NCI-H510A treated with DMSO at 0.1 percent for 48 hours (cell line): ENCODE measurements at places on chromosomes 11 and 22.

GRCh38 chr11:113505541-113506375 is 30.6 kb upstream of the DRD2 start:
- DNase-seq, result no peak

DNA sequence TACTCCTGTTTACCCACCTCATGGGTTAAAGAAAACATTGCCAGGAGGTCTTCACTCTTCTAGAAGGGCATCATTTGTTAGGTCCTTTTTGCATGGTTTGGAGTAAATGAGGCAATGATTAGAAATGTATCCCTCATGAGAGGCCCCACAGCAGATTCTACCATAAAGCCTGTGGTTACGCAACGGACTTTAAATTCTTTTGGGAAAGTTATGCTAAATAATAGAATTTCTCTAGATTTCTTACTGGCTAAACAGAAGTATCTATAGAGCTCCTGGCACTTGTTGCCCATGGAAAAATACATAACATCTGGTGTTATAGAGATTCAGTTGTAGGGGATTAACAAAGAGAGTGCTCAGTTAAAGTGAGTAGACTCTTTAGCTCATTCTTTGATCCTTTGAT is 15.1 kb upstream of the ATXN10 start:
- no peak for DNase-seq

- peak; percentile 92 for DNase-seq
Observed at GRCh38 chr11:132422722-132423121, 1052.3 kb downstream of the NTM start.

DNA sequence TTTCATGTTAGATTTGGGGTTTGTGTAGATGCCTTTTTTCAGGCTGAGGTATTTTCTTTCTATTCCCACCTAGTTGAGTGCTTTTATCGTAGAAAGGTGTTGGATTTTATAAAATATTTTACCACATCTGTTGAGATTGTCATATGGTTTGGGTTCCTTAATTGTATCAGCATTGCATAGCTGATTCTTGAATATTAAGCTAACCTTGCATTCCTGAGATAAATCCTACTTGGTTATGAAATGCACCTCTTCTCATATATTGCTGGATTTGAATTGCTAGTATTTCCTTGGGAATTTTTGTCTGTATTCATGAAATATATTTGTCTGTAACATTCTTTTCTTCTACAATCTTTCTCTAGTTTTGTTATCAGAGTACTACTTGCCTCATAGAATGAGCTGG is 10.1 kb downstream of the XKR3 start:
- no peak for DNase-seq

GRCh38 chr11:130534551-130534950 is 86.1 kb downstream of the ADAMTS15 start:
- DNase-seq, result no peak

DNA sequence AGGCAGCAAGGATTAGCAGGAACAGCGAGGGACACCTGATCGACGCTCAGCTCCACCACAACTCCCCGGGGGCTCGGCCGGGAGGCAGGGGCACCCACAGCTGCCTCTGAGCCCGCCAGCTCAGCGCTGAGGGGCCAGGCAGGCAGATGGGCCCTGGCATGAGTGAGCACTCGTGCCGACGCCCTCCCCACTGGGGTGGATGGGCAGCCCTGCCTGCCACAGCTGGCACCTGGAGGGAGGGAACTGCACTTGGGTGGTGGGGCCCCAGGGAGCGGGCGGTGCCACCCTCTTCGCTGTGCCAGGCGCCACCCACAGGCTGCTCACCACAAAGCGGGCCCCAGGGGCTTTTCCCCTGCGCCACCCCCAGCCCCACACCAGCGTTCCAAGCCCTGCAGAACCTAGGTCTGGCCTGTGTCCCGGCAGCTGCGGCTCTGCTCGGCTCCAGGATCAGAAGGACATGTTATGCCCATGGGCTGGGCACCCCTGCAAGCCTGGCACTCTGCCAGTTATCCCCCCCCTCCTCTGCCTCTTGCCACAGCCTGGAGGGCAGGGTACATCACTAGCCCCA is 28.8 kb downstream of the WNT7B start:
- DNase-seq, result no peak

DNA sequence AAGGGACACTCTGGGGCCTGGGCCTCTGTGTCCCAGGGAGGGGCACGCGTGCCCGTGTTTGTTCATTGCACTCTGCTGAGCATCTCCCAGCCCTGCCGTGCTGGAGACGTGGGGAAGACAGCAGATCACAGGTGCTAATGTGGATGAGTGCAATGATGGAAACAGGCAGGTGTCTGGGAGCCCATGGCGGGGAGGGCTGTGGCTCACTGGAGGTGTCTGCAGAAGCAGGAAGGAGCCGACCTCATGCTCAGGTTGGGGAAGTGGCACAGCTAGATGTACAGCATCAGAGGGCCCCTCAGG is 7.9 kb downstream of the TMEM258 start:
- DNase-seq, result no peak

DNA sequence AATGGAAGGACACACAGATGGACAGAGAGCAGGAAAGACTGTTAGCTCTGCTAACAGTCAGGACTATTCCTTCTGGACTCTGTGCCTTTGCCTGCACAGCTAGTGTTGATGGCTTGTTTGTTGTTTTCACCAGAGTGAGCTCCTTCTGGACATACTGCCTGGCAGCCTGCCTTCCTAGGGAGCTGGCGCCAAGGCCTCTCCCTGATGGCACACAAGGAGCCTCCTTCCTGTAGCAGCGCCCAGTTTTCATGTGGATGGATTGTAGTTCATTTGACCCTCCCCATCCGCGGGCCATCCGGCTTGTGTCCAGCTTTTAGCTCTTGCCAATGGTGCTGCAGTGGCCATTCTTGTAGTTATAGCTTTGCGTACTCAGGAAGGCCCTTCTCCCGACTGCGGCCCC is 16.6 kb upstream of the BCR start:
- DNase-seq, result no peak

DNA sequence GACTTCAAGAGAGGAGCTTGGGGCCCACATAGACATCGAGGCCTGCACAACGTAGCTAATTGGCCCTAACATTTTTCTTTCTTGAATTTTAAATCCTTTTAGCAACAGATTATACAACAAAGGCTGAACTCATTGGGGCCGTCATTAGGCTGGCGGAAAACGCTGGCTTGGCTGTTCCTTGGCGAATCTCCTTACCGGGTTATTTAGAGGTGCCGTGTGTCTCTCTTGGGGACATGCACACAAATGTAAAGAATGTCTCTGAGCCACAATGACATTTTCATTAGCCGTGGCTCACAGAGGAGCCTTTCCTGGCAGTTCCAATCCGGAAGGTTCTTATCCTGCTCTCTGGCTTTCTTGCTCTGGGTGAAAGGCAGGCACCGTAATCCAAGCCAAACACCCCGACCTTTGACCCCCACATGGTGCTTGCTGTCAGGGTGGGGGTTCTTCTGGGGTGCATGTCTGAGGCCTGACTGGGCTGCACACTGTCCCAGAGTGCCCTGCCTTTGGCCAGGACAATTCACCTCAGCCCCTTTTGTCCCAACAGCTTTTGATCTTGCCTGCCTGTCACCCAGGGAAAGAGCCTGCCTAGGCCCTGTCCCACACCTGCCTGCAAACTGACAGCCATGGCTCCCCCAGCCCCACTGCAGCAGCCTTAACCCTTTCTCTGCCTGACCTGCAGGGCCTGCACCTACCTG is 9.2 kb upstream of the FGF3 start:
- DNase-seq, result no peak

- DNase-seq, result no peak
Observed at GRCh38 chr22:44373234-44373633, 60.5 kb upstream of the SHISAL1 start.

DNA sequence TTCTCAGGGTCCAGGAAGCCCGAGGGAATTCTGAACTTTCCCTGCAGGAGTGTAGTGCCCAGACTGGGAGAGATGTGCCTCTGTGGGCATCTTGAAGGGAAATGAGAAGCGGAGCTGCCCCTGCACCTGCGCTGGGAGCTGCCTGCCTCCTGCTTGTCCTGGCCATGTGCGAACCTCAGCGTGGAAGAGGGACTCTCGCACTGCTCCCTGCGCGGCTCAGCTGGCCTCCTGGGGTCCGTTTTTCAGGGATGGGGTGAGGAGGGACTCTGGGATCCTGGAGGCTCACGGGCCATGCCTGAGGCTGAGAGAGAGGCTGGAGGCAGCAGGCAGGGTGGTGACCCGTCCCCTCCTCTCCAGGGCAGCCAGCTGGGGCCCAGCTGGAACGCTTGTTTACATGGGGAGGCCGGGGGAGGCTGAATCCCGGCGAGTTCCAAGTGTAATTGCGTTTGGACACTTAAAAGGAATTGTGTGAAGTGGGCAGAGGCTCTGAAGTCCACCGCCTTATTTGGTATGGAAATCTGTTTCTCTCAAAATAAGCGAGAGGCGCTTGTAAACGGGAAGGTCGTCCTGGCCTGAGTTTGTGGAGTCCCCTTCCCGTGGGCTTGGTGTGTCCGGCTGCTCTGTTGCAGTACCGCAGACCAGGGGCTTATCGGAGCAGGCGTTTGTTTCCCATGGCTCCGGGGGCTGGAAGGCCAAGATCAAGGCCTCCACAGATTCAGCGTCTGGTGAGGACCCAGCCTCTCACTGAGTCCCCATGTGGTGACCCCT is 1.2 kb upstream of the MRGPRF start:
- DNase-seq, result peak; percentile 34

- no peak for DNase-seq
Observed at GRCh38 chr11:36213393-36213840, 75.8 kb downstream of the COMMD9 start.

GRCh38 chr11:2273771-2274170 is 3.4 kb upstream of the ASCL2 start:
- DNase-seq, result no peak

DNA sequence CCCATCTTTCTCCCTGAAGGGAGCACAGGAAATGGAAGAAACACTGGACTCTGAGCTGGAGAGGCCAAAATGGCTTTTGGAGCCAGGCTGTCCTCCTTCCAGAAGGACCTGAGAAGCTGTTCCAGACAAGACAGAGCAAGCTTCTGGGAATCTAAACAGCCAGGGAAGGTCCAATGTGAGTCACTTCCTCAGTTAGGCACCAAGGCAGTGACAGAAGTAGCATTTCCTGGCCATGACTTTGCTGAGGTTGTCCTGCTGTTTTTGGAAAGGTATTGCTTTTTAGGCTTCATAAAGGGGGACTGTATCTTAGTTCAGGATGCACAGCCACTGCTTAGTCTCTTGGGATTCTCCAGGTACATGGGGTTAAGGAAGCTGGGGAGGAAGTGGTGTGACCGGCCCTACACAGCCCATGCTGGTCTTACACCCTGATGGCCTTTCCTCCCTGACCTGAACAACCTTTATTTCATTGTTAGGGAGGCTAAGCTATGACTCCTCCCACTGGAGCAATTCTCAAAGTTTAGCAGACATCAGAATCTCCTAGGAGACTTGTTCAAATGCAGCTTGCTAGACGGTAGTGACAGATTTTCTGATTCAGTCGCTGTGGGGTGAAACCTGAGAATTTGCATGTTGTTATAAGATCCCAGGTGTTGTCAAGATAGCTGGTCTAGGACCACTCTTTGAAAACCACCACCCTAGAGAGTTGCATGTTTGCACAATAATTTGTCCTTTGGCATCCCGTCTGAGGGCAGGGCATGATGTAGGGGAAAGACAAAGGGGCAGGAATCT is 6.8 kb upstream of the INSC start:
- no peak for DNase-seq

- DNase-seq, result no peak
Observed at GRCh38 chr11:68673991-68674390, 10.4 kb upstream of the GAL start.

DNA sequence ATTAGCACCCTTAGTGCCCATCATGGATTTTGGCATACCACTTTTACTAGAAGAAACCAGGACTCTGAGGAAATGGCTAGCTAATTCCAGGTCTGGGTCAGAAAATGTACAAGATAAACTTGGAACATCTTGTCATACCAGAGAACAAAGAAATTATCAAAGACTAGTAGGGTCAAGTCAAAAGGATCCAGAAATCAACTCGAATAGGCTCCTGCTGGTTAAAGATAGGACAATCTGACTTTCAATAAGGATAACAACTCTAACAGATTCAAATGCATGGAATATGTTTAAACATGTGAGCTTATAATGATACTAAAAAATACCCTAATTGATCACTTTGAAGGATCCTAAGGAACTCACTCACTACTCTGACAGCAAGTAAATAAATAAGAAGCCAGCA is 18.9 kb downstream of the GAB2 start:
- DNase-seq, result no peak

GRCh38 chr11:68025047-68025446 is 5.4 kb upstream of the NDUFS8 start:
- peak; percentile 36 for DNase-seq

GRCh38 chr22:41963453-41964111 is 5.7 kb upstream of the SEPTIN3 start:
- DNase-seq, result no peak

GRCh38 chr22:30947816-30948454 is 20.6 kb downstream of the MORC2 start:
- peak; percentile 13 for DNase-seq

- DNase-seq, result no peak
Observed at GRCh38 chr11:130599073-130599654, 150.7 kb downstream of the ADAMTS15 start.

DNA sequence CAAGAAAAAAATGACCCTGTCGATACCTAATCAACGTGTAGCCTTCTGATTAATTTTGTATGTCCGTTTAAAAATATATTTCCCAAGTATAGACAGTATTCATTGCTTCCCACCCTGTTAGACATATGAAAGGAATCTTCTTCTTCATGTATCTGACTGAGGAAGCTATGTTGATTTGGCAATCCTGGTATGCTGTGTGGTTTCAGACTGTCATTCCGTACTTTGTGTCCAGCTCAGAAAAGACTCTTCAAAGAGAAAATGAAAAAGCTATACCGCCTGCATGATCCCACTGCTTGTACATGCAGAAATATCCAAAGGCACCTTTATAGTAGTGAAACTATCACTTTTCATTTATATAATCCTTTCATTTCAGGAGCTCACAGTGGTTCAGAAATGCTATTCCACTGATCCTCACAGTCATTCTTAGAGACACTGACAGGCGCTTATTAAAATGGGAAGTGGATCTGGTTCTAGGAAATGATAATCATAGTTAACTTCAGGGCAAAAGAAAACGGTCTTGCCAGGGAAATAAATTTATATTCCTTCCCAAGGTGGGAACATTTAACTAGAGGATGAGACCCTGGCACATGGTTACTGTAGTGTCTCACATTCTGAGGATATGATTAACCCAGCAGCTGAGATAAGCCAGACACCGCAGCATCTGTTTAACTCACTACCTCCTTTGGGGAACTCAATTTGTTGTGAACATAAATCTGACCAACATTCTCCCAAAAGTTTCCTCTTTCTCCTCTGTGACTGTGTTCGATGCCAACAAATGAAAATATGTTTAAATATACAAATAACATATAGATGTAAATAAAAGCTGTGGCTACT is 599.2 kb upstream of the LUZP2 start:
- no peak for DNase-seq

DNA sequence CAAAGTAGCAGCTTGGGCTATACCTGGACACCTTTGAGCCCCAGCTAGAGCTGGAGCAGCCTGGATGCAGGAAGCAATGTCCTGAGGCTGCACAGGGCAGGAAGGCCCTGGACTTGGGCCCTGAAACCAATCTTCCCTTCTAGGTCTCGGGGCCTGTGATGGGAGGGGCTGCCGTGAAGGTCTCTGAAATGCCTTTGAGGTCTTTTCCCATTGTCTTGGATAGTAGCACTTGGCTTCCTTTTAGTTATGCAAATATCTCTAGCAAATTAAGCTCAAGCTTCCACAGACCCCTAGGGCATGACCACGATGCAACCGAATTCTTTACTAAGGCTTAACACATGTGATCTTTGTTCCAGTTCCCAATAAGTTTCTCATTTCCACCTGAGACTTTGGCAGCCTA is 40.0 kb downstream of the LINC01488 start:
- DNase-seq, result no peak
